ENCODE measurements at places on chromosomes 13 and 19.

DNA sequence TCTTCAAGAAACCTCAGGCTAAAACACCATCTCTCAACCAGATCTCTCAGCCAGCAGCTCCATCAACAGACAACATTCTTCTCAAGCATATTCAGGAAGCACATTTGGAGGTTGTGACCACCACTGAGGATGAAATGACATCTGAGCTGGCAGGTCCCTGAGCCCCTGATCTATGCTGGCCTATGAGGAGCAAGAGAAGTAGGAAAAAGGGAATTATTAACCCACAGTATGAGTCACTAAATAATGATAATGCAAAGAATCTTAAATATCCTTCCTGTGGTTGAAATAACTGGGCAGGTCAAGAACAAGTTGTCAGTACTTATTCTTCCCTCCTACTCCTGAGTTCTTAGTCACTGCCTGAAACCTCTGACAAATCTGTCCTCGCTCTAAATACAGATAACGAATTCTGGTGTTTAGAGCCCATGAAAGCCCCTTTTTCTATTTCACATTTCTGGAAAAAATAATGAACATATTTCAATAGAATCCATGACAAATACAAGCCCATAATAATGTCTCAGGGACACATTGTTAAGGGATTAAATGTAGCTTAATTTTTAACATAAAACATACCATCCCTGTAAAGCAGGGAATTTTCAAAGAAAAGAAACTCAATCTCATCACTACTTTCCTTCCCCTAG is 225.8 kb upstream of the IRS2 start:
- no peak for DNase-seq

DNA sequence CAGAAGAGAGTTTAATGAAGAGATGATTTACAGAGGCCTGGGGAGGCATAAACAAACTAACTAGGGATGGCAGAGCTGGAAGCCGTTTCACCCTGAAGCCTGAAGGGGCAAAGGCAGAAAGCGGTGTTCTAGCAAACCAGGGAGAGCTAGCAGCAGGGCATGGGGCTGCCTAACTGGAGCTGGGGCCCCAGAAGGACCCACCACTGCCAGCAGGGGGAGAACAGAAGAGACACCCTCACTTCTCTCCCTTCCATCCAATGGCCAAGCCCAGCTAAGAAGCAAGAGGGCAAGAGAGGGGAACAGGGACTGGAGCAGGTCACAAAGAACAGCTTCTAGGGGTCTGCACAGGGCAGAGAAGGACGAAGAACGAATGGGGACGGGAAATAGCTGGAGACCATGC is 195.5 kb downstream of the KATNAL1 start:
- DNase-seq: no peak

GRCh38 chr13:63446329-63446728 is 2030.7 kb upstream of the PCDH20 start:
- no peak for DNase-seq

GRCh38 chr19:2343289-2343982 is 15.0 kb downstream of the SPPL2B start:
- DNase-seq: no peak
